ENCODE measurements at places on chromosomes 6 and 20.

GRCh38 chr6:21142741-21143140 is 450.8 kb upstream of the SOX4 start:
- no peaks in the 10 kb centered on the region for H3K27me3 ChIP-seq
- no peak overlapping the region for H3K4me3 ChIP-seq
- no peaks in the 10 kb centered on the region for H3K36me3 ChIP-seq
- no peaks in the 10 kb centered on the region for H3K4me1 ChIP-seq

DNA sequence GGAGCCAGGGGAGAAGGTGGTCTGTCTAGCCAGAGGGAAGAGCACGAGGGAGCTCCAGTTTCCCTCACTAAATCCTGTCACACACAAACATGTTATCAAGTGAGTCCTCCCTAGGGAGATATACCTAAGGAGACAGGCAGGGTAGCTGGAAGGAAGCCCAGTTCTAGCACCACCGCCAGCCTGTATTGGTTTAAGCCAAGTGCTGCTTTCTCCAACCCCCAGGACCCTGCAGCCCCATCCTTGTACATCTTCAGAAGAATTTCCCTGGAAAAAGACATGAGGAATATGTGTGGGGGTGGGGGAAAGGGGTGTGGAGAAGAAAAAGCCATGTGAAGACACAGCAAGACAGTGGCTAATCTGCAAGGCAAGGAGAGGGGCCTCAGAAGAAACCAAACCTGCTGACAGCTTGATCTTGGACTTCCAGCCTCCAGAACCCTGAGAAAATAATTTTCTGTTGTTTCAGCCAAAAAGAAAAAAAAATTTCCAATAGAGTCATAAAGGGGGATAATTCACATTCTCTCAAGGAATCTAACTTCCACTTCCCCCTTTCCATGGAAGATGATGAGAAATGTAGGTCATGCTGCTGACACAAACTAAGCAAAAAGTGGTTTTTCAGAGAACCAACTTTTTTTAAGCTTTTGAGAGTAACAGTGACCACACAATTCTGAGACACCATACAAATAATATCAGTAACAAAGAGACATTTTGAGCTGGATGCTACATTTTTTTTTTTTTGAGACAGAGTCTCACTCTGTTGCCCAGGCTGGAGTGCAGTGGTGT is 103.2 kb upstream of the PRDM1 start:
- no peak overlapping the region for H3K27ac ChIP-seq
- no peak for DNase-seq
- H3K36me3 ChIP-seq, result no peaks in the 10 kb centered on the region
- H3K4me3 ChIP-seq, result no peak overlapping the region

GRCh38 chr6:30219244-30219643 is 6.0 kb upstream of the TRIM26 start:
- H3K36me3 ChIP-seq, result no peaks in the 10 kb centered on the region
- H3K4me1 ChIP-seq, result peaks cover 5% of the 10 kb centered on the region
- H3K27ac ChIP-seq, result no peak overlapping the region
- no peak overlapping the region for H3K4me3 ChIP-seq

GRCh38 chr6:37095997-37096396 is 74.0 kb upstream of the PIM1 start:
- no peak overlapping the region for H3K27ac ChIP-seq
- H3K36me3 ChIP-seq, result no peaks in the 10 kb centered on the region
- H3K4me3 ChIP-seq, result no peak overlapping the region
- DNase-seq, result no peak
- no peaks in the 10 kb centered on the region for H3K4me1 ChIP-seq

DNA sequence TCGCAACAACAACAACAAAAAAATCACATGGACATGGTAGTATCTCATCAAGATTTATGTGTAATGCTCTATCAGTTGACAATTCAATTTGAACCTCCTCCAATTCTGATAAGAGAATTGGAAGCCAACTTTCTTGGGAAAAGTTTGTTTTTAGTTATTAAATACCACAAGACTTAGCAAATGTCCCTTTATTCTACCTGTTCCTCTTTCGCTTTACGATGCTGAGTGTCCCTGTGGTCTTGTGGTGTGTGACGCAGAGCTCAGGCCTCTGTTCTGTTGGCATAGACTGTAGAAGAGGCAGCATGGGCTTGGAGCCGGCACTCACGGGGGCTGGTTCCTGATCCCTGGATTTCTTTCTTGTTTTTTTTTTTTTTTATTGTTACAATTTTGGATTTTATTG is 76.7 kb downstream of the PSMB1 start:
- H3K4me1 ChIP-seq, result peaks cover 15% of the 10 kb centered on the region
- no peaks in the 10 kb centered on the region for H3K36me3 ChIP-seq
- H3K27ac ChIP-seq, result no peak overlapping the region

- peaks cover 42% of the 10 kb centered on the region for H3K4me1 ChIP-seq
- no peaks in the 10 kb centered on the region for H3K27me3 ChIP-seq
- no peak for DNase-seq
- no peaks in the 10 kb centered on the region for H3K36me3 ChIP-seq
- no peak overlapping the region for H3K4me3 ChIP-seq
These were observed 11.3 kb upstream of the COL12A1 start for GRCh38 chr6:75217193-75217592.

- no peaks in the 10 kb centered on the region for H3K27me3 ChIP-seq
- H3K27ac ChIP-seq, result peak overlapping the region; percentile 85
- H3K4me3 ChIP-seq, result no peak overlapping the region
- DNase-seq, result no peak
- H3K4me1 ChIP-seq, result peaks cover 31% of the 10 kb centered on the region
- no peaks in the 10 kb centered on the region for H3K36me3 ChIP-seq
These were observed 79.0 kb upstream of the POPDC3 start for GRCh38 chr6:105258816-105259215.

GRCh38 chr20:62964700-62965099 is 12.2 kb downstream of the SLC17A9 start:
- H3K4me3 ChIP-seq, result no peak overlapping the region
- no peak for DNase-seq
- H3K27me3 ChIP-seq, result peaks cover 24% of the 10 kb centered on the region
- H3K27ac ChIP-seq, result no peak overlapping the region

DNA sequence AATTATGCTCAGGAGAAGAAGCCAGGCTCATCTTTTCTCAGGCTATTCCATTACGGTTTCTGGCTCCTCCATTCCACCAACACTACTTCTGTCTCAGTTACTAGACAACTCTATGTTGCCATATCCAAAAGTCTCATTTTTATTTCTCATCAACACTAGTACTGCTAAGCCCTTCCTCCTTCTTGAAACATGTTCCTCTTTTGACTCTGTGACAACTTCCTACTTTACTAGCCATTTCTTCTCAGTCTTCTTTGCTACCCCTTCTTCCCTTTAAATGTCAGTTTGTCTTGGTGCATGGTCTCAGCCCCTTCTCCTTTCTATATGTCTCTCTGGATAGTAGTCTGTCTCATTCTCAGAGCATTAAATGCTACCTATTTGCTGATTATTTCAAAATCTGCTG is 7.1 kb upstream of the ADGRG6 start:
- H3K4me1 ChIP-seq, result no peaks in the 10 kb centered on the region
- H3K4me3 ChIP-seq, result no peak overlapping the region
- DNase-seq, result no peak
- peaks cover 5% of the 10 kb centered on the region for H3K27me3 ChIP-seq
- no peaks in the 10 kb centered on the region for H3K36me3 ChIP-seq

DNA sequence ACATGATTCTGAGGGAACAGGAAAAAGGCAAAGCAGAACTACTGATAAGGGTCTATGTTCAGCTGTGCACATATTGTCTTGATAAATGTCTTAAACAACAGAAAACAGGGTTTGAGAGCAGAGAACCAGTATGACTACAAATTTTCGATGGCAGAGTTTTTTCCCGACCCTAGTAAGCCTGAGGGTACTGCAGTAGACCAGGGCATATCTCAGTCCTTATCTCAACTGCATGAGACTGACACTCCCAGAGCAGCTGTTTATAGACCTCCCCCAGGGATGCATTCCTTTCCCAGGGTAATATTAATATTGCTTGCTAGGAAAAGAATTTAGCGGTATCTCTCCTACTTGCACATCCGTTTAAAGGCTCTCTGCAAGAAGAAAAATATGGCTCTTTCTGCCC is 1176.8 kb upstream of the ADGRB3 start:
- H3K4me1 ChIP-seq, result no peaks in the 10 kb centered on the region
- H3K27me3 ChIP-seq, result no peaks in the 10 kb centered on the region
- no peak overlapping the region for H3K4me3 ChIP-seq
- DNase-seq, result no peak
- H3K27ac ChIP-seq, result no peak overlapping the region
- no peaks in the 10 kb centered on the region for H3K36me3 ChIP-seq

DNA sequence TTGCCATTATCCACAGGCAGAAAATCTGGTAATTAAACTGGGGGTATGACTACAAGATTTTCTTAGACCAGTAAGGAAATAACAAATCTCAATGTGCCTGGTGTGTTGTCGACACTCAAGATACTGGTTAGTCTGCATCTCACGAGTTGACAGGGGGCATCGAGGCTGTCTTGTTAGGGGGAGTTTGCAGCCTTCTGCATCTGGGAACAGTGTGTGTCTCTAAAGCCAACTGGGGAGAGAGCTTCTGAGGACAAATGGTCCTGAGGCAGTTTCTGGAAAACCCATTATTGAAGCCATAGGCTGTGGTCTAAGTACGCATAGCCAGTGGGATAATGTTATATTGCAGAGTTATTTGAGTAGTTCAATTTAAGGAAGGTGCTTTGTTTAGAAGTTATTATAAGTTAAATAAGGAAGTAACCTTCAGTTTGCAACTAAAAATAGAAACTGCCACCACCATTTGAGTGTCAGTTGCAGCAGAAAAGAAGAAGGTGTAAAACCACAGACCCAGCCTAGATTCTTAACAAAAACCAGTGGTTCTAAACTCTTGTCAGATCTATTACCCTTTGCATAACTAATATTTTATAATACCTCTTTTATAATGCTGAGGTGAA is 15.4 kb upstream of the MAPK13 start:
- H3K36me3 ChIP-seq, result peaks cover 22% of the 10 kb centered on the region
- DNase-seq, result no peak
- H3K27ac ChIP-seq, result no peak overlapping the region

DNA sequence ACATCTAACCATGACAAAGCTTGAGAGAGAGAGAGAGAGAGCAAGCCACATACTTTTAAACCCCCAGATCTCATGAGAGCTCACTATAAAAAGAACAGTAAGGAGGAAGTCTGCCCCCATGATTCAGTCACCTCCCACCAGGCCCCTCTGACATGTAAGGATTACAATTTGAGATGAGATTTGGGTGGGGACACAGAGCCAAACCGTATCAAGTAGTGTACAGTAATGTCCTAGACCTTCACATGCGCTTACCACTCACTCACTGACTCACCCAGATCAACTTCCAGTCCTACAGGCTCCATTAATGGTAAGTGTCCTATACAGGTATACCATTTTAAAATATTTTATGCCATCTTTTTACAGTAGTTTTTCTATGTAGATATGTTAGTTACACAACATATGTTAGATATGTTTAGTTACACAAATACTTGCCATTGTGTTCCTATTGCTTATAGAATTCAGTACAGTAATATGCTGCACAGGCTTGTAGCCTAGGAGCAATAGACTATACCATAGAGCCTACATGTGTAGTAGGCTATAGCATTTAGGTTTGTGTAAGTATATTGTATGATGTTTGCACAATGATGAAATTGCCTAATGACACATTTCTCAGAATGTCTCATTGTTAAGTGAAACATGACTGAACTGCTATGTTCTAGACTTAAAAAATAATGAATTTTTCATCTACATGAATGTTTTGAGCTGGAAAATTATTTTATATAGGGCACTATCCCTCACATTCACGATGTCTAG is 11.7 kb downstream of the TSPYL1 start:
- peaks cover 14% of the 10 kb centered on the region for H3K36me3 ChIP-seq
- H3K4me3 ChIP-seq, result no peak overlapping the region
- no peak for DNase-seq
- H3K4me1 ChIP-seq, result peaks cover 28% of the 10 kb centered on the region
- H3K27me3 ChIP-seq, result no peaks in the 10 kb centered on the region

DNA sequence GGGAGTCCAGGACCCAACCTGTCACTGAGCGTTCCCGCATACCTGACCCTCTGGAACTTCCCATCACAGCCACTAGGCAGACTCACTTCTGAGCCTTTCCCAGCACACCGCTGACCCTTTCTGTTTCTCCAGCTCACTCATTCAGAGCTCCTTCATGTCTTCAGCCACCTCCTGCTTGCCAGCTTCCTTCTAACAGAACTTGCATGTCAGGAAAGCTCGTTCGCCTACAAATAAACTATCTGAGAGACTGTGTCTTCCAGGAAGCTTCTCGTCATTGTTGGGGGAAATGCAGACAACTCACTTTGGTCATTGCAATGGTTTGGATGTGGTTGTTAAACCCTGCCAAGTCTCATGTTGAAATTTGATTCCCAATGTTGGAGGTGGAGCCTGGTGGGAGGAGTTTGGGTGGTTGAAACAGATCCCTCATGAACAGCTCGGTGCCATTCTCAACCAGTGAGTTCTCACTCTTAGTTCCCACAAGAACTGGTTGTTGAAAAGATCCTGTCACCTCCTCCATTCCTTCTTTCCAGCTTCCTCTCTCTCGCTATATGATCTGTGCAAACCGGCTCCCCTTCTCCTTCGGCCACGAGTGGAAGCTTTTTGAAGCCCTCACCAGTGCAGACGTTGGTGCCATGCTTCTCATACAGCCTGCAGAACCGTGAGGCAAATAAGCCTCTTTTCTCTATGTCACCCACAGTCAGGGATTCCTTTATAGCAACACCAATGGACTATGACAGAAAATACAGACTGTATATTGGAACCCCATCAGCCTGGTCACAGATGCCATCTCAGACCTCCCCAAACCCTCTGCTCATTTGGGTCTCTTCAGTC is 1.4 kb upstream of the MUC21 start:
- no peaks in the 10 kb centered on the region for H3K36me3 ChIP-seq
- peaks cover 11% of the 10 kb centered on the region for H3K4me1 ChIP-seq
- DNase-seq, result no peak
- no peak overlapping the region for H3K27ac ChIP-seq
- H3K4me3 ChIP-seq, result peak overlapping the region; percentile 44

DNA sequence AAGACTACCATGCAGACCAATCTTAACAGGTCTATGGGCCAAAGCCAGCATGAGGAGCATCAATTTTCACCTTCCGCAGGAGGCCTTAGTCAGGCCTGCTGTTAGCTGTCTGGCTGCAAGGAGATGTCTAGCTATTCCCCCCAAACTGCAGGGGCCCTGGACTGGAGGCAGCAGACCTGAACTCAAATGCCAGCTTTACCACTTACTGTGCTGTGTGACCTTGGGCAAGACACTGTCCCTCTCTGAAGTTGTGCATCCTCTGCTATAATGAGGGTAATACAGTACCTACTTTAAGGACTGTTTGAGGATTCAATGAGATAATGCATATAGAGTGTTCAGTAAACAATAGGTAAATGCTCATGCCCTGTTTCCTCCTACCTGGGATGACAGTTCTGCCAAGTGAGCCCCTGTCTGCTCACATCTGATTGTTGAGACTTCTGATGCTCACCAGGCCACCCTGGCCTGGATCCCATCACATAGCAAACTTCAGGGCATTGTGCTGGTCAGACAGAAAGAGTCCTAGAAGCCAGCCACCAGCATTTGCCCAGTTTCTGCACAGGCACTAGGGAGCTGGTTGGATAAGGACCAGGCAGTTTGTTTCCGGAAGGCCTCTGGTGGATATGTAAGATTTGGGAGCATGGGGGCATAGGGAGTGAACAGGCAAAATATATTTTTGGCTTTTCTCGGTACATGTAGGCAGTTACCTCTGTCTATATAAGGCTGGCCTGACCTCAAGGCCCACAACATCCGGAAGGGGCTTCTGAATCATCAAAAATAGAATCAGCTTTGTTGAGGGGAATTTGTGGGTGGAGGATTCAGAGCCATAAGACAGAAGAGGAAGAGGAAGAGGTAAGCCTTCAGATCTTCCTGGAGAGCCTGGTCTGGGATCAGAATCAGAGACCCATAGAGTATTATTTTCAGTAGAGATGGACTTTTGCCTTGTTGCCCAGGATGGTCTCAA is 2.3 kb upstream of the OCSTAMP start:
- H3K27me3 ChIP-seq, result peaks cover 28% of the 10 kb centered on the region
- H3K4me3 ChIP-seq, result no peak overlapping the region
- no peaks in the 10 kb centered on the region for H3K4me1 ChIP-seq
- no peak for DNase-seq
- H3K27ac ChIP-seq, result no peak overlapping the region
- H3K36me3 ChIP-seq, result no peaks in the 10 kb centered on the region
